Right atrium auricular region (tissue), 2 donors: ENCODE measurements at places on chromosomes 4 and X. TPM values are rescaled to one million over a fixed set of nuclear protein-coding genes. Genes with fewer than 3 reads are reported as not detected.
A peak's percentile ranks its signal among the peaks of the same experiment; 100 is the strongest.

DNA sequence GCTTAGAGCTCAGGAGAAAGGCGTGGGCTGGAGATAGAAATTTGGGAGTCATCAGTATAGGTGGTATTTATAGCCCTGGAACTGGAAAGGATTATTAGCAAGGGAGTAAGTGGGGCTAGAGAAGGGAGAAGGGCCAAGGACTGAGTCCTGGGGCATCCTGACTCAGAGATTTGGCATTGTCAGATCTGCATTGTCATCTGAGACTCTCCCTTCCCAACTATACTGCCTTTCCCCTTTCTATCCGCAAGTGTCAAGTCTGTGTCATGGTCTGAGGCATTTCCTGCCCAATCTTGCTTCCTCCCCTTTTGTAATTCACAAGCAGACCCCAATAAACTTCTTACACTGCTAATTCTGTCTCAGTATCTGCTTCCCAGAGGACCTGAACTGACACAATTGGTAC lies 24.4 kb upstream of the SLC25A43 start:
- H3K36me3 ChIP-seq: no peaks in the 10 kb centered on the region
- H3K27ac ChIP-seq: no peak overlapping the region
- H3K4me3 ChIP-seq: no peak overlapping the region
- H3K4me1 ChIP-seq: no peaks in the 10 kb centered on the region
- no peaks in the 10 kb centered on the region for H3K27me3 ChIP-seq

Gene RADX
- 1.8 TPM for total RNA-seq

Gene ZMYM3
- 10.5 TPM for total RNA-seq

DNA sequence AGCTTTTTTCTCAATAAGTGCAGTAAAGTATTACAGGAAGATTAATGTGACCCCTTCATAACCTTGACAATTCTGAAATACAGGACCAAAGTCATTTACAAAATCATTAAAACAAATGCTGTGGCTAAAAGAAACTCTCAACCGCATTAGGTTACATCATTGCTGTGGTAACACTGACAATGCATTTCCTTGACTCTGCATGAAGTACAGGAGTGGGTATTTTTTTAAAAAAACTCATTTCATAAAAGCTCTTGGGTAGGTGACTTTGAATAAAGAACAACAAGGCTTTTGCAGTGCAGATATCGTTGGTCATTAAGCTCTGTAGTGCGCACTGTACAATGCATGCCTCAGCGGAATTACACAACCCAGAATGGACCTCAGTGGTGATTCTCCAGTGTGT lies 23.4 kb upstream of the XK start:
- no peaks in the 10 kb centered on the region for H3K4me1 ChIP-seq
- DNase-seq: no peak
- no peak overlapping the region for H3K27ac ChIP-seq
- no peaks in the 10 kb centered on the region for H3K36me3 ChIP-seq

Gene LINC00632
- 91.0 TPM for total RNA-seq

- no peaks in the 10 kb centered on the region for H3K27me3 ChIP-seq
- no peaks in the 10 kb centered on the region for H3K4me1 ChIP-seq
- DNase-seq: no peak
- no peak overlapping the region for H3K4me3 ChIP-seq
- no peaks in the 10 kb centered on the region for H3K36me3 ChIP-seq
Observed at GRCh38 chr4:3267576-3268394, 18.8 kb downstream of the MSANTD1 start.

Gene AKAP4
- not detected for total RNA-seq

DNA sequence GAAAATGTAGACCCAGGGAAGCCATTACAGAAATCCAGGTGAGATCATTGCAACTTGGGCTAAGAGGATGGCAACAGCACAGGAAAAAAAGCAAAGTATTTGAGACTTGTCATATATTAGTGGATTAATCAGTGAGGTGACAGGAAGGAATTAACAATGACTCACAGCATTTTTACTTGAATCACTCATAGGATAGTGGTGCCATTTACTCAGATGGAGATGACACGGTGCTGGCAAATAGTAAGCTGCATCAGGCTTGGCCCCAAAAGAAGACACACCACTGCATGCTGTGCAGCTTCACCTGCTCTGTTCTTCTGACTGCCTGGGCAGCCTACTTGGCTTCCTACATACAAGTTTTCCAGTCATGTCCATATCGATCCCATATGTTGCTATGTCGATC lies 144.8 kb downstream of the FRYL start:
- no peak overlapping the region for H3K27ac ChIP-seq
- H3K4me1 ChIP-seq: peaks cover 19% of the 10 kb centered on the region
- no peaks in the 10 kb centered on the region for H3K36me3 ChIP-seq
- H3K4me3 ChIP-seq: no peak overlapping the region

GRCh38 chr4:87120411-87121162 lies 99.8 kb downstream of the KLHL8 start:
- peak overlapping the region; percentile 36 for H3K4me3 ChIP-seq
- H3K4me1 ChIP-seq: peaks cover 67% of the 10 kb centered on the region
- no peak for DNase-seq
- no peaks in the 10 kb centered on the region for H3K27me3 ChIP-seq

Gene CXCL1
- 6.9 TPM for total RNA-seq

DNA sequence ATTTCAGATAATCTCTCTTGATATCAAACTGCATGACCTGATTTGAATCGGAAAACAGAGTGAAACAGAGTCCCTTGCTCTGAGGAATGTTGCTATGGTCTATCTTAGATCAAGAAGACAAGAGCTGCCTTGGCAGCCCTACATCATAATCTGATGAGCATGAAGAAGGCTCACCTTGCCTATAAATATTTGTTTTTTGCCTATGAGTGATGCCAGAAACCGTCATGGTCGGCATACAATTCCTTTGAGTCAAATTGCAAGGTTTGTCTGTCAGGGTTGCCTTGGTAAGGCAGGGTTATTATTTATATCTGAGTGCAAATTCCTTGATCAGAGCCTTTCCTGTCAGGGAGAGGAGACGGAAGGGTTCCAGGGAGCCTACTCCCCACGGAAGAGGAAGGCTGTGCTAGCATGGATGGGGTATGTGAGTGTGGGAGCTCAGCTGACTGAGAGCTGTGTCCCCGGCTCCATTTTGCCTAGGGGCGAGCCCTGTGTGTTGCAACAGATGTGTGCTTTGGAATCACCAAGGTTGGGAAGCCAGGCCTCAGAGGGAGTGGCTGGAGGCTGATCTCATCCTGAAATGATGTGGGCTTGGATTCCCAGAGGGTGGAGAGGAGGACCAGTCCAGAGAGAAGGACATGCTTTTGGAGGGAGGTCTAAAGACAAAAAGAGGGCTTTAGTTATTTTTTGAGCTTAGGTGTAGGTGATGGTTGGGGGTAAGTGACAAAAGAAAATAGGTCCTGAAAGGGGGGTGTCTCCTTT lies 43.6 kb downstream of the RTL9 start:
- no peaks in the 10 kb centered on the region for H3K27me3 ChIP-seq
- H3K36me3 ChIP-seq: no peaks in the 10 kb centered on the region
- H3K4me1 ChIP-seq: peaks cover 7% of the 10 kb centered on the region
- no peak overlapping the region for H3K4me3 ChIP-seq
- H3K27ac ChIP-seq: peak overlapping the region; percentile 35
- peak; percentile 66 for DNase-seq

DNA sequence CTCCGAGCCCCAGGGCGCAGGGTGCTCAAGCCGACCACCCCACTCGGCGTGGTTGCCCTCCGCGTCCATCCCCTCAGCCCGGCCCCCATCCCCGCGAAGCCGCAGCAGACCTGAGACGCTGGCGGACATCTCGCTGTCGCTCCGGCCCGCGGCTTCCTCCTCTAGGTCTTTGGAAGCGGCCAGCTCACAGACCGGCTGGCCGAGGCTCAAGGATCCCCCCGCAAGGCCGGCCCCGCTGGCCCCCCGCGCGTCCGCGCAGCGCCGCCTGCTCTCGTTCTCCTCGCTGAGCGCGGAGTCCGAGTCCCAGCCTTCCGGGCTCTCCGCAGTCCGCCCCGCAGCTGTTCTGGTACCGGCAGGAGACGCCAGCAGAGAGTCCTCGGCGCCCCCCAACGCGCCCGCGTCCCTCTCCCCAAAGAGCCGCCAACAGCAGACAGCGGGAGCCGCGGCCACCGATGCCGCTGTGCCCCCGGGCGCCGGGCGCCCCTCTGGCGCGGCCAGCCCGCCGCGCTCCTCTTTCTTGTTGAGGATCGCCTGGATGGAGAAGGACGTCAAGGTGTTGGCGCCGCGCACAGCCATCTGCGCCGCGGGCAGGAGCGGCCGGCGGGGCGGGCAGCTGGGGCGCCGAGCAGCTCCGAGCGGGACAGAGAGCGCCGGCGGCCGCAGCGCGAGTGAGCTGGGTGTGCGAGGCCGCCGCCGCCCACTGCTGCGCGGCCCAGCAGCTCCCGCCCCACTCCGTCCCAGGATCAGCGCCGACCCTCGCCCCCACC lies at the start of gene NKX3-2:
Gene NKX3-2 (minus strand): TSS at position 670 of the 767 bp plus-strand sequence. CDS start 94 bp downstream, at position 576.
- H3K27me3 ChIP-seq: peaks cover 90% of the 10 kb centered on the region
- no peaks in the 10 kb centered on the region for H3K36me3 ChIP-seq
- no peak within 1 kb of the TSS for H3K27ac ChIP-seq
- DNase-seq: no peak
- peaks cover 62% of the 10 kb centered on the region for H3K4me1 ChIP-seq

Gene SPANXD
- total RNA-seq: not detected

Gene GPAT3
- total RNA-seq: 32.5 TPM

Gene PLP1
- total RNA-seq: 11.9 TPM

Gene OTUD6A
- not detected for total RNA-seq

GRCh38 chr4:55635282-55635681 lies 816 bp downstream of the NMU start:
- H3K27ac ChIP-seq: no peak overlapping the region
- H3K36me3 ChIP-seq: no peaks in the 10 kb centered on the region
- peaks cover 13% of the 10 kb centered on the region for H3K27me3 ChIP-seq

Gene NKX6-1
- total RNA-seq: not detected

Gene TIGD4
- not detected for total RNA-seq

Gene TENT5D
- not detected for total RNA-seq

DNA sequence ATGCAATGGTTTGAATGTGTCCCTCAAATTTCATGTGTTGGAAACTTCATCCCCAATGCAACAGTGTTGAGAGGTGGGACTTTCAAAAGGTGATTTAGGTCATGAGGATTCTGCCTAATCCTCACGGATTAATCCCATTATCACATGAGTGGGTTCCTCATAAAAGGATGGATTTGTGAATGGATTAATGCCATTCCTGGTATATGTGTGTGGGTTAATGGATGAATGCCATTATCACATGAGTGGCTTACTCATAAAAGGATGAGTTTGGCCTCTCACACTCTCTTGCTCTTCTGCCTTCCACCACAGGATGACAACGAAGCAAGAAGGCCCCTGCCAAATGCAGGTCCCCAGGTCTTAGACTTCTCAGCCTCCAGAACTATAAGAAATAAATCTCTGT lies 30.5 kb upstream of the NEUROG2 start:
- no peak overlapping the region for H3K27ac ChIP-seq
- H3K4me3 ChIP-seq: no peak overlapping the region
- H3K4me1 ChIP-seq: no peaks in the 10 kb centered on the region
- no peak for DNase-seq
- no peaks in the 10 kb centered on the region for H3K36me3 ChIP-seq

DNA sequence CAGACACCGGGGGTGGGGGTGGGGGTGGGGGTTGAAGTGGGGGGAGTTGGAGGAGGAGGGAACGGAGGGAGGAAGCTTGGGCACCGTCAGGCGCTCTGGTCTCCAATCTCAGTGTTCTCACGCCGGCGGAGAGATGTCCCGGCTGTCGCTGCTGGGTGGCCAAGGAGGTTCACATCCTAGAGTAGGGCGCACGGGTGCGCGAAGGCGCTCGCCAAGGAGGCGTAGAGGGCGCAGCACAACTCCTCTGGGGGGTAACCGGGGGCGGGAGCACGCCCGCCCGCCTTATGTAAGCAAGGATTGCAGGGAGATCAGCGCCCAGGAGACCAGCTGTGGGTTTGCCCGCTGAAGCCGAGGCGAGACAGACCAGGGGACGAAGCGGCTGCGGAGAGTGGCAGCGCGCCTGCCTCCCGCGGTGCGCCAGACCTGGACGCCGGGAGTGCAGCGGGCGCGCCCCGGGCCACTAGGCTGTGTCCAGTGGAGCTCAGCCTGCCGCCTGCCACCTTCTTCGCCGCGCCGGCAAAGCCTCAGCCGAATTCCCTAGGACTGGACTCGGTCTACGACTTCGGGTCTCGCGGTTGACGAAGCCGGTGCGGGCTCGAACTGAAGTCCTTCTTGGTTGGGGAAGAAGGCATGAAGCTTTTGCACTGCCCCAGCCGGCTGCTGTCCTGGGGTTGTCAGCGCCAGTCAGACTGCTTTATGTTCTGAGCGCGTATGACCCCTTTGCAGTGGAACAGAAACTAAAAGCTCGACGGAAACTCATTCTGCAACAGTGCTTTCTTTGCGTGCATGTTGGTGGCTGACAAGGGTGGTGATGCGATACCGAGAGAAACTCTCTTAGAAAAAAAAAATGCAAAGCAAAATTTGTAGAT lies 707 bp upstream of the UNC5C start:
- peak; percentile 81 for DNase-seq
- no peaks in the 10 kb centered on the region for H3K27me3 ChIP-seq
- no peaks in the 10 kb centered on the region for H3K4me1 ChIP-seq
- H3K4me3 ChIP-seq: peak overlapping the region; percentile 53

DNA sequence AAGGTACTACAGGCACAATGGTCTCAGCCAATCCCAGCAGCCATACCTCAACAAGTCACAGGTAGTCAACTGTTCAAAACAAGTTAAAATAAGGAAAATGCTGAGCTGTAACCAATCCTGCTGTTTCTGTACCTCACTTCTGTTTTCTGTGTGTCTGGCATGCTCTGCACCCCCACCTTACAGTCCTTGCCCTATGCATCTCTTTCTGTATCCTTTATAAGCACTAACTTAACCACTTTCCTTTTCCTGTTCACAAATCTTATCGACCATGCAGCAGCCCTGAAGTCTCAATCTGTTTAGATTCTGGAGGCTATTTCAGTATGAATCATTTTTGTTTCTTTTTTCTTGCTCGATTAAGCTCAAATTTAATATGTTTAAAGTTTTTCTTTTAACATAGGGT lies 12.5 kb upstream of the FAM13A start:
- no peaks in the 10 kb centered on the region for H3K36me3 ChIP-seq
- no peak overlapping the region for H3K27ac ChIP-seq
- no peaks in the 10 kb centered on the region for H3K27me3 ChIP-seq
- H3K4me1 ChIP-seq: no peaks in the 10 kb centered on the region
- DNase-seq: no peak
- H3K4me3 ChIP-seq: no peak overlapping the region

GRCh38 chrX:53280331-53281320 lies 758 bp downstream of the IQSEC2 start:
- peak overlapping the region; percentile 66 for H3K27ac ChIP-seq
- H3K4me1 ChIP-seq: no peaks in the 10 kb centered on the region

- H3K36me3 ChIP-seq: no peaks in the 10 kb centered on the region
- no peak overlapping the region for H3K27ac ChIP-seq
- no peaks in the 10 kb centered on the region for H3K27me3 ChIP-seq
- no peak for DNase-seq
- no peaks in the 10 kb centered on the region for H3K4me1 ChIP-seq
Observed at GRCh38 chrX:24259544-24260240, 54.2 kb downstream of the SUPT20HL2 start.

GRCh38 chr4:16129336-16129735 lies 45.5 kb upstream of the PROM1 start:
- no peaks in the 10 kb centered on the region for H3K27me3 ChIP-seq
- peaks cover 15% of the 10 kb centered on the region for H3K4me1 ChIP-seq
- no peaks in the 10 kb centered on the region for H3K36me3 ChIP-seq
- no peak overlapping the region for H3K4me3 ChIP-seq
- peak overlapping the region; percentile 69 for H3K27ac ChIP-seq

Gene STAG2
- total RNA-seq: 45.8 TPM
